Endothelial cell (in vitro differentiated cells): ENCODE measurements at places on chromosomes 2 and 18.
A peak's percentile ranks its signal among the peaks of the same experiment; 100 is the strongest.

DNA sequence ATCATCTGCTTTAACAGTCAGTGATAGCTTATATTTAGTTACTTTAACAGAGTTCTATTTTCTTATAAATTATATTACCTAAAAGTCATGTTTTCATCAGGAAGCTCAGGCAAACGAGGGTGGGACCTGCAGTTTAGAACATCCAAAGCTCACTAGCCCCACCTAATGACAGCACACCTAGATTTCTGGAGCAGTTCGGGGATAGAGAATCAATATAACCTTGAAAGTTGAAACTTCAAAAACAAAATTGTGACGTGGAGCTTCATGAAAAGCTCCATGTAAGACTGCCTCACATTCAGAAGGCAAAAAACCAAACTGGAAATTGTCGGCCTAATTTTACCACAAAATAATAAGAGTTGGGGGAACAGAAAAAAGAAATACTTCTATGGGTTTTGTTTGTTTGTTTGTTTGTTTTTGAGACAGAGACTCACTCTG is 185.9 kb upstream of the CCDC150 start:
- peak; percentile 58 for DNase-seq

GRCh38 chr2:238587776-238588660 is 161.3 kb downstream of the ASB1 start:
- no peak for DNase-seq

- no peak for DNase-seq
Measured at GRCh38 chr2:85778646-85779379, 25.0 kb downstream of the ATOH8 start.

DNA sequence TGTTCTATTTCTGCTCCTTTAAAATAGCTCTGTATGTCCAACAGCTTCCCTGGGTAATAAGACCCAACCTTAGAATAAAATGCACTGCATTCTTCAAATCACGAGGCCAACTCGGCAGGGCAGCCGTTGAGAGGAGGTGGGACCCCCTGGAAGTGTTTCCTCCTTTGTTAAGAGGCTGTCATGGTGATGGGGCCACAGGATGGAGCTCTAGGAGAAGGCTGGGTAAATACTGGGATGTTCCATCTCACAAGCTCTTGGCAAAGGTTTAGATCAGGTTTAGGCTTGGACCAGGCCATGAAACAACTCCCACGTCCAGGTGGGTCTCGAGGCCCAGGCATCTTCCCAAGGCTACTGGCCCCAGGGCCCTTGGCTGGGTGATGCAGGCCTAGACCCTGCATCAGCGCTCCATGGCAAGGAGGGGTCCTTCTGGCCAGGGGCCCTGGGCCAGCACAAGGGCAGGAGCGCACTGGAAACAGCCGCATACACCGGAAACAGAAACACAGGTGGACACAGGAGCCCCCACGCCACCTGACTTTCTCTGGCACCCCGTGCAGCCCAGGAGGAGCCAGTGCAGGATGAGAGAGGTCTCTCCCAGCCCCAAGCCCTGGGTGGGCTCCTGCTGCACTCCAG is 38.8 kb upstream of the OTOS start:
- no peak for DNase-seq

DNA sequence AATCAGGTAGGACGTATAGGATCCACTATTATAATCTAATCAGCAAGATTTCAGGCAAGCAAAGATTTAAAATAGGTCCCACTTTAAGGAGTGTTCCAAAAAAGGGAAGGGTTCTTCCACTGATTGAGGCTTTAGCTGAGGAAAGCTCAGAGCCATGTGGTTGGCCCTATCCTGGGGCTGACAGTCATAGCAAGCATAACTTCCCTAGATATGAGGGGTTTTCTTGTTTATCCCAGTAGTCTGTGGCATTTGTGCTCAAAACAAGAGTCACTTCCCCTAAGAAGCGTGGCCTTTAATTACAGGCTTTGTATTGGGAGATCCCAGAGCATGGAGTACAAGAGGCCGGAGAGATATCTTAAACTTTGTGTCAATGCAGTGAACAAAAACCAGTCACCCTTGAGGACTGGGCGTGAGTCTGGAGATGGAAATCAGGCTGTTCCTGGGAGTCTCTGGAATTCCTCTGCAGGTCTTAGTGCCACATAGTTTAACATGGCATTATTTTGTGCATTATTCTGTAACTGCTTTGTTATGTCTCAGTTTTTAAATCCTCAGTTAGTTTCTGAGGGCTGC is 136.9 kb upstream of the FBXO11 start:
- DNase-seq, result no peak

- no peak for DNase-seq
Measured at GRCh38 chr2:212154477-212154878, 384.1 kb downstream of the ERBB4 start.

GRCh38 chr2:139160836-139161235 is 380.6 kb upstream of the NXPH2 start:
- DNase-seq, result no peak
